ENCODE measurements at places on chromosomes 5 and 9. TPM values are rescaled to one million over a fixed set of nuclear protein-coding genes. Genes with fewer than 3 reads are reported as not detected.
A peak's percentile ranks its signal among the peaks of the same experiment; 100 is the strongest.

- DNase-seq = no peak
These were observed 122.7 kb upstream of the TNC start for GRCh38 chr9:115240676-115241075.

DNA sequence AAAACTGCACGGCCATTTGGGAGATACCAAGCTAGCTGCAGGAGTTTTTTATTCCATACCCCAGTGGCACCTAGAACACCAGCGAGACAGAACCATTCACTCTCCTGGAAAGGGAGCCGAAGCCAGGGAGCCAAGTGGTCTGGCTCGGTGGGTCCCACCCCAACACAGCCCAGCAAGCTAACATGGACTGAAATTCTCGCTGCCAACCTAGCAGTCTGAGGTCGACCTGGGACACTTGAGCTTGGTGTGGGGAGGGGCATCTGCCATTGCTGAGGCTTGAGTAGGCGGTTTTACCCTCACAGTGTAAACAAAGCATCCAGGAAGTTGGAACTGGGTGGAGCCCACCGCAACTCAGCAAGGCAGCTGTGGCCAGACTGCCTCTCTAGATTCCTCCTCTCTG, 108.9 kb upstream of the CHD1 start:
- DNase-seq = peak; percentile 47

DNA sequence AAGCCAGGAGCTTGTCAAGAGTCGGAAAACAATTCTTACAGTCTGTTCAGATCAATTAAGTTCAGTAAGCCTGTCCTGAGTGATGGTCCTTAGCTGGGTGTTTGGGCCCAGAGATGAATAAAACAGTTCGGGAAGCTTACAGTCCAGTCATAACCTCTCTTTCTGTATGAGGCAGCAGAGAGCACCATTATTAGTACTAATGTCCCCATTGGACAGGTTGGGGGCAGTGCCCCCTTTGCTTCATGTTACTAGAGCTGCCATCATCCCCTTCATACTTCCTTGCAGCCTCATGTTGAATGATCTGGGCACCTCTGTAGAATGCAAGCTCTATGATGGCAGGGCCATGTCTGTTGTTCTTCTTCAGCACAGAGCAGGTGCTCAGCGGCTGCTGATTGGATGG, 9.8 kb downstream of the DOCK2 start:
- DNase-seq = no peak

- peak; percentile 57 for DNase-seq
These were observed 3.5 kb downstream of the IFNA2 start for GRCh38 chr9:21381448-21382339.

DNA sequence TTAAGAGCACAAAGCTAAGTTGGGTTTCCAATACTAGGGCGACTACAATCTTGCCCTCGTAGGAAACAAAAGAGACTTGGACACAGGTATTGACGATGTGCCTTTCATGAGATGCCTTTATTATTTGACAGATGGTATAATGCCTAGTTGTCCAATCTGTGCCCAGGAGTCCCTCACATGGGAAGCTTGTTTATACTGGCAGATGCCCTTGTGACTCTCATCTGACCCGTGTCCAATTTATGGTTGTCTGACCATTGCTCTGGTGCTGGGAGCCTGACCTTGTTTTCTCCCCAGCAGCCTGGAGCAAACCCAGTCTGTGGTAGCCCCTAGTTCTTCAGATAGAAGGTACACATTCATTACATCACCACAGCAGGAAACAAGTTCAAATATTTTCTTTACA, 511.7 kb downstream of the AGTPBP1 start:
- no peak for DNase-seq

GRCh38 chr9:71768388-71769174, at the start of gene CEMIP2:
Gene CEMIP2 (minus strand): TSS chr9:71768513. CDS start chr9:71750373, 18,140 bp downstream.
- peak; percentile 90 for DNase-seq

GRCh38 chr5:119332208-119332607, 23.6 kb upstream of the TNFAIP8 start:
- no peak for DNase-seq

Gene HRH2
- total RNA-seq = 5.1 TPM

DNA sequence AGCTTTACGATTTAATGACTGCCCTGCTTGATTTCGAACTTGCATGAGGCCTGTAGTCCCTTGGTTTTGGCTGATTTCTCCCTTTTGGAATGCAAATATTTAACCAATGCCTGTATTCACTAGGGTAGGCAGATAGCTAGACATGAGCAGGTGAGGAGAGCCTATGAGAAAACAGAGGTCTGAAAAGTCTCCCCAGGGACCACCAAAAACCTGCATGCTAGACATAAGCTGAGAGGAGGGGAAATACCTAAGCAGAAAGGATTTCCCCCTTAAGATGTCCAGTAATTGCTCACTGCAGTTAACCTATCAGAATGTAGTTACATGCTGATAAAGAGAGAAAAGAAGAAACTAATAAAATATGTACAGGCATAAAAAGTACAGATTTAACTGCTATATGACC, 667.4 kb upstream of the SEMA6A start:
- no peak for DNase-seq

Gene ROPN1L
- 1.9 TPM for total RNA-seq

- no peak for DNase-seq
These were observed 555.1 kb upstream of the ADAMTS16 start for GRCh38 chr5:4584982-4585381.

- DNase-seq = no peak
These were observed 9.3 kb downstream of the OBP2B start for GRCh38 chr9:133199648-133200321.

GRCh38 chr5:132478366-132478871, 12.2 kb downstream of the IRF1 start:
- DNase-seq = no peak

- DNase-seq = no peak
These were observed 4.5 kb upstream of the CNTLN start for GRCh38 chr9:17130291-17130690.

Gene HK3
- 3.5 TPM for total RNA-seq

GRCh38 chr5:73494721-73495120, 3.5 kb upstream of the BTF3 start:
- no peak for DNase-seq

DNA sequence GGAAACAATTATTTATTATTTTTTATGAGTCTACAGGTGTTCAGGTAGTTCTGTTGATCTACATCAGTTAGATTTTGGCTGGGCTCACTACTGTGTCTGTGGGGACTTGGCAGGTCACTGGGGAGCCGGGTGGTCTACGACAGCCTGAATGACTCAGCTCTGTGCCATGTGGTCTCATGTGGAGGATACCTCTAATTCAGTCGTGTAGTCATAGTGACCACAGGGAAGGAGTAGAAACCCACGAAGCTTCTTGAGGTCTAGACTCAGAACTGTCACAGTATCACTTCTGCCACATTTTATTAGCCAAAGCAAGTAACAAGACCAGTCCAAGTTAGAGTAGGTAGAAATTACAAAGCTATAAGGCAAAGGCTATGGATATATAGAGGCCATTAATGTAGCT, 64.7 kb upstream of the GRAMD2B start:
- DNase-seq = peak; percentile 53

Gene WNK2
- under 0.01 TPM for total RNA-seq

Gene SLC1A1
- total RNA-seq = not detected

GRCh38 chr9:87880116-87880515, 2.6 kb upstream of the SPATA31E1 start:
- DNase-seq = no peak

Gene CYFIP2
- 191 TPM for total RNA-seq

Gene GDNF
- under 0.01 TPM for total RNA-seq

Gene FOXD4L4
- 0.27 TPM for total RNA-seq

Gene AMBP
- not detected for total RNA-seq

Gene MEGF10
- 0.27 TPM for total RNA-seq
